ENCODE measurements at places on chromosomes 1 and 21.

DNA sequence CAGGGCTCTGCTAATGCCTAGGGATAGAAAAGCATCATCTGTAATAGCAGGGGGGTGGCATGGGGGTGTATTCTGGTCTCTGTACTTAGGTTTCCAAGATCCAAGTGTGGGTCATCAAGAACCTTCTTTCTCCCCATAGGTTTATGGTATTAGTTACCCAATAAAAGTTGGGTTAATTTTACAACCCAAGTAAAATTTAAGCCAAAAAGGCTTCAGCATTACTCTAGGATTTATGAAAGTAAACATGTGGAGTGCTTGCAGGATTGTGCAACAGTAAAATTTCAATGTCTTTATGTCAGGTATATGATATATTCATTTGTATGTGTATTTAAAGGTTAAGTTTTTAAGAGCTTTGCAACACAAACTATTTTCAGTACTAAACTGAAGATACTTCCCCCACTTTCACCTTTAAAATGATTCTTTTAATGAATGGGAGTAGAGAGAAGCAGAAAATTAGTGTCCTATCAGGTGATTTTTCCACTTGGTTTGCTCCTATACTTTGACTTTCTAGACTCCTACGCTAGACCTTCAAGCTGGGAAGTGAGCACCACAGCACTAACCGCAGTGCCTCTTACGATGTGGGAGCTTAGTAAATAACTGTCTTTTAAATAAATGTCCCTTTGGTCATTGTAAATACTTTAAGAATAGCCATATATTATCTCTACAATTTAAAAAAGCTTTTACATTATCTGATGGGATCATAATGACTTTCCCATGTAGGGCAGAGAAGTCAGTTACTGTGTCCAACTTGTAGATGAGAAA lies 67.8 kb upstream of the UBE2U start:
- no peak for DNase-seq

- DNase-seq: no peak
Observed at GRCh38 chr1:197619008-197619640, 156.2 kb downstream of the DENND1B start.

- DNase-seq: no peak
Observed at GRCh38 chr1:102107441-102107840, 110.7 kb upstream of the OLFM3 start.

GRCh38 chr1:63946866-63947491 lies 173.2 kb downstream of the ROR1 start:
- DNase-seq: no peak
